Activated CD8-positive, alpha-beta T cell treated with anti-CD3 and anti-CD28 coated beads for 36 hours (primary cell): ENCODE measurements at places on chromosomes 5 and 9. TPM values are rescaled to one million over a fixed set of nuclear protein-coding genes. Genes with fewer than 3 reads are reported as not detected.

GRCh38 chr5:138029944-138030343 is 2.9 kb downstream of the FAM13B start:
- no peak for DNase-seq

Gene SLC34A3
- total RNA-seq: not detected

GRCh38 chr9:124419832-124420489 is 4.7 kb upstream of the PSMB7 start:
- DNase-seq: peak; percentile 8

DNA sequence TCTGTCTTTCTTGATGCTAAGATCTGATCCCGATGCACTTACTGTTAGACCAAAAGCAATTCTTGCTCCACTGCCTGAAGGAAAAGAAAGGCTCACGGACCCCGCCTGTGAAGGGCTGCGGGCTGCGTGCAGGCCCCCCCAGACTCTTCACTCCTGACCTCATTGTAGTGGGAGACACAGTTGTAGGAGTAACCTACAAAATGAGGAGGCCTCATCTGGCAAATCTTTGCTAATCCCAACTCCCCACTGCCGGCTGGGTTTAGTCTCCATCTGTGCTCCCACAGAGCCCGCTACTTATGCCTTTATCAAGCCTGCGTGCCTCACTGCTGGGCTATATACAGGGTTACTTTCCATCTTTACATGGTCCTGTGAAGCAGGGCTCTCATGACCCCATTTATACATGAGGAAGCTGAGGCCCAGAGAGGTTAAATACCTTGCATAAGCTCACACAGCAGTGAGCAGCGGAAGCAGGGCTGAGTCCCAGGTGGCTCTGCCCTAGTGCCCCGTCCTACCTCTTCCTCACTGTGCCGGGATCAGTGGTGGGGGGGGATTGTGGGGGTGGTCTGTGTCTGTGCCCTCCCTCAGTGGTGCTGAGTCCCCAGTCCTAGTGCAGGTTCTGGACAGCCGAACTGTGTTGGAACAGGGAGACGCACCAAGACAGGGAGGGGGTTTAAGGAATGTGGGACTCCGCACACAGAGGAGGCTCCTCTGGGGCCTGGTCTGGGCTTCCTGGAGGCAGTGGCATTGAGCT is 43.9 kb upstream of the RNF130 start:
- DNase-seq: no peak

Gene TMOD1
- total RNA-seq: 0.60 TPM

Gene TERT
- total RNA-seq: 12.5 TPM

Gene CFAP157
- total RNA-seq: 0.11 TPM

DNA sequence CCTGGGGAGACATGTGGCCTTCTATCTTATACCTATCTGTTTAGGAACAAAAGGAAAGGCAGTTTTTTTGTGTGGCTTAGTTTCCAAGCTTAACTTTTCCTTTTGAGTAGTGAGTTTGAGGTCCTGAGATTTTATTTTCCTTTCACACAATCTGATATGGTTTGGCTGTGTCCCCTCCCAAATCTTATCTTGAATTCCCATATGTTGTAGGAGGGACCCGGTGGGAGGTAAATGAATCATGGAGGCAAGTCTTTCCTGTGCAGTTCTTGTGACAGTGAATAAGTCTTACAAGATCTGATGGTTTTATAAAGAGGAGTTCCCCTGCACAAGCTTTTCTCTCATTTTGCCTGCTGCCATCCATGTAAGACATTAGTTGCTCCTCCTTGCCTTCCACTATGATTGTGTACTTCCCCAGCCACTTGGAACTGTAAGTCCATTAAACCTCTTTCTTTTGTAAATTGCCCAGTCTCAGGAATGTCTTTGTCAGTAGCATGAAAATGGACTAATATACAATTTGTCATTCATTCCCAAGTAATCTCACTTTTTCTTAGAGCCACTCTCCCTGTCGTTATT is 4.7 kb upstream of the CLTB start:
- no peak for DNase-seq

Gene HSPB3
- total RNA-seq: not detected

Gene PCDHB16
- not detected for total RNA-seq

Gene ABO
- total RNA-seq: not detected

Gene KLF4
- total RNA-seq: 1.6 TPM

GRCh38 chr5:123976379-123977033 is 464.5 kb downstream of the CSNK1G3 start:
- DNase-seq: no peak

GRCh38 chr9:109704546-109704945 is 75.5 kb upstream of the PALM2AKAP2 start:
- DNase-seq: no peak

DNA sequence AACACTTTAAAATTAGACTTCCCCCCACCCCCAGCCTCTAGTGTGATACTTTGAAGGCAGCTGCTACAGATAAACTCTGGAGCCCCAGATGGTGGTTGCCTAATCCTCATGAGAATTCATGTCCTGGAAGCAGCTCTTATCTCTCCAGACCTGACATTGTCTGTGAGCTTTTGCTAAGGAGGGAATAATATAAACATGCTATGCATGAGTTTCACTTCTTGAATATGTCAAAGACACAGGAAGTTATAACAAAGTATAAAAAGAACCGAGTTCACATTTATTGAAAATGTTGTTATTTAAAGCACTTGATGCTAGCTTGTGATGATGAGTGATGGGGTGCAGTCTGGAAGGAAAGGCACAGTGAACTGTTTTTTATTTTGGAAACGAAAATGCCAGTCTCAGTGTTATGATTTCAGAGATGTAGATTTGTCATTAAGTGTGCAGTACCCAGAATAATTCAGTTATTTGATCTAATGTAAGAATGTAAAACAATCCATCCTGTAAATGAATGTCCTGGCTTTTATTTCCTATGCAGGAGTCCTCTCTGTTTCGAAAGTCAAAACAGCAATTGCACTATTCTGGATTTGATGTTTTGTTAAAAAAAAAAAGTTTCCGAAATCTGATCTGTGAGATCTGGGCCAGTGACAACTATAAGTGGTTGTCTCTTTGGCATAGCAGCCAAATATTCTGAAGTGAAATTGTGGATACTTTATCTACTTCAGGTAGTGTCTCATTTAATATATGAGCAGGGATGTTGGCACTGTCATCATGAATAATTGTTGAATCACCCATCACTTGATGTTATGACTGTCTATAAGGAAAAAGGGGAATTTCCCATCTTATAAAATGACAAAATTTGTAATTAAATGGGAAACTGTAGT is 77.0 kb downstream of the ZCCHC7 start:
- peak; percentile 13 for DNase-seq

DNA sequence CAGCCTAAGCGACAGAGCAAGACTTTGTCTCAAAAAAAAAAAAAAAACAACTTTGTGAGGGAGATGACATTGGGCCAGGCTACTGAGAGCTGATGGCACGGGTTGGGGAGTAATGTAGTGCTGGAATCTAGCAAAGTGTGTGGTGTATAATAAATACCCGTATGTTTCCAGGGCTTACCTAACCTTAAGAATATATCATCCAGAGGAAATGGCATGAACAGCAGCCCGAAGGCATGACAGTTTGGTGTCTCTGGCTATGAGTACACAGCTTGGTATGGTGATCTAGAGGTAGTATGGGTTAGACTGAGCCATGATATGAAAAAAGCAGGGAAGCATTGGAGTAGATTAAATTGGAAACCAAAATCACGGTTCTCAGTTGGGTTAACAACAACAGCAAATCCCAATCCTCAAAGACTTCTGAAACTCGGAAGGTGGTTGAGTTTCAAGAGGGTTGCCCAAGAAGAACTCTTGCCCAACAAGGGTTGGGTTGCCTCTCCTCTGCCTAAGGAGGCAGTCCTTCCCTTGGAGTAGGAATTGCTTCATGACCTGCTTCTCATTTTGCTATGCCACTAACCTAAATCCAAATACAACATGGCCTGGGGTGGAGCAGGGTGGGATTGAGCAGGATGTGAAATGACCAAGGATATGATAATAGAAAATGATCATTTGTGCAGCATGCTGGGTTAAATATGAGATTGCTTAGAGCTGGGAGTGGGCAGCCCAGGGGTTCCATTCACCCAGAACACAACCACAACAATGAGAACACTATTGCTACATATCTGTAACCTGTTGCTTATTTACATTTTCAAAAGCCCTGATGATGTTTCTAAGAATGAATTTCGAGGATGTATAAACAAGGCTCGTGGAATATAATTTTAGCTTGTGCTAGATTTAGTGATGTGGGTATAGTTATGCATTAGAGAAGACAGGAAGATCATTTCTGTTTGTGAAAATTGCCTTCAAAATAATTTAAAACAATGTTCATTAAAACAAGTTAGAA is 64.6 kb upstream of the ZFR start:
- DNase-seq: no peak

- no peak for DNase-seq
Observed at GRCh38 chr5:71771191-71771590, 52.1 kb downstream of the CARTPT start.

- DNase-seq: peak; percentile 67
Observed at GRCh38 chr5:149860801-149861322, 83.7 kb downstream of the PDE6A start.
